ENCODE measurements at places on chromosomes 2 and 18.

GRCh38 chr2:119823734-119824334 lies 64.1 kb downstream of the PTPN4 start:
- peak; percentile 31 for DNase-seq

DNA sequence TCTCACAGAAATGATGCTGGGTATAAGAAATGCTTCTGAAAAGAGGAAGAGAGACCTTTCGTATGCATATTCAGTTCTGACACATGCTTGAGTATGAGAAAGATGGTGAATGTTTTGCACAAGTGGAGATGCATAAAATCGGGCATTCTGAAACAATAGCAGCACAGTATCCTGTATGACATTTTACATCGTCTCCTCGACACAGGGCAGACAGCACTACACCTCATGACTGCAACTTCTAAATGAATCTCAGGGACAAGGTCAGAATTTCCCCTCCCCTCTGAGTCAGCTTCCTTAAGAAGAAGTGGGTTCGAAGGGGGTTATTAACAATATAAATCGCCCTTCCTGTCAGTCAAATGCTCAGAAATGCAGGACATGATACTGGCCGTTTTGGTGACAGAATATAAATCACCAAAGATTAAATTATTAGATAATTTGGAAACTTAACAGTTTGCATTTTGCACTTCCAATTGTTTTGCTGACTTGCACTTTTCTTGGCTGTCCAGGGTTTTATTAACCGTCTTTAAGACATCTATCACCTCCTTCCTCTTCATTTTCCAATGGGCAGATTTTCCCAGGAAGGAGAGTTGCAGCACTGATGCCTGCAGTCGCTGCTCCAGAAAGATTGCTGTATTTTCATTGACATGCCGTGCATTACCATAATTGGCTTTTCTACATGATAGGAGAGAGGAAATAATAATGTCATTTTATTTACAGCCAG lies 57.2 kb downstream of the TSHZ1 start:
- no peak for DNase-seq

- no peak for DNase-seq
Measured at GRCh38 chr2:25164561-25164960, 3.8 kb downstream of the POMC start.

- no peak for DNase-seq
Measured at GRCh38 chr2:227161947-227162346, 2.1 kb downstream of the COL4A4 start.

DNA sequence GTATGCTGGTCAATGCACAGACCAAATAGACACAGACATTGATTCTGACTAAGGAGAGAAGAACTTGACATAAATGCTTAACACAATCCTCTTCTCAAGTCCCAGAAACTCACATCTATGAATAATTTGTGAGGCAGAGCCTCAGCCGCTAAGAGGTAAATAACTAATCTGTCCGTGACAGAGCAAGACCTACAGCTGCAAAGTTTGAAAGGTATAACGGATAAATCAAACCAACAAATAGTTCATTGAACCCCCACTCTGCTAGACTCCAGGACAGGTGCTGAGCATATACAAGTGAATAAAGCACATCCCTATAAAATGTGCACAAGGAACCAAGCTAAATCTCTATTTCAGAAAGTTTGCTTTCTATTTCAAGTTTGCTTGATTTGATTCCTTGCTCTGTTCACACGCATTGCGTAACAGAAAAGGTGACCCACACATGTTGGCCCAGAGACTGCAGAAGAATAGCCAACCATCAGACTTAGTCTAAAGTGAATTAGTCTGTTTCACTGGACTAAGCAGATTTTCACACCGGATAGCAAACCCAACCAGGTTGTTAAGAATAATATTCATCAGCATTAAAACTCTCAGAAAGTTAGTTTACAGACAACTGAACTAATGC lies 51.7 kb downstream of the NCKAP5 start:
- DNase-seq, result no peak

DNA sequence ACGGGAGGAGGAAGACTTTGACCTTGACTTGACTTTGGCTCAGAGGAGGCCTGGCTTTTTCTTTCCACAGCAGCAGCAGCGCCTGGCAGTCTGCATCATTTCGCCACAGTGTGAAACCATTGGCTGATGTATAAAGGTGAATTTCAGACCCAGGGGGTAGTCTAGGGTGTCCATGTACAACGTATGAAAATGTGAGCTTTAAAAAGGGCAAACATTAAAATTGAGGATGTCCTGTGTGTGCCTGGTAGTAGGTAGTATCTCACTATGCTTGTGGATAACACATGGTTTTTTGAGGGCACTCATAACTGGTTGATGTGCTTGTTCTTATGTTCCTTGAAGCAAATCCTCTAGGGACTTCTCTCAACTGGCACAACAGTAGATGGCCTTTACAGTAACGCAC lies 86.1 kb downstream of the LPIN1 start:
- DNase-seq, result no peak

- no peak for DNase-seq
Measured at GRCh38 chr2:58950795-58951462, 709.8 kb upstream of the FANCL start.

DNA sequence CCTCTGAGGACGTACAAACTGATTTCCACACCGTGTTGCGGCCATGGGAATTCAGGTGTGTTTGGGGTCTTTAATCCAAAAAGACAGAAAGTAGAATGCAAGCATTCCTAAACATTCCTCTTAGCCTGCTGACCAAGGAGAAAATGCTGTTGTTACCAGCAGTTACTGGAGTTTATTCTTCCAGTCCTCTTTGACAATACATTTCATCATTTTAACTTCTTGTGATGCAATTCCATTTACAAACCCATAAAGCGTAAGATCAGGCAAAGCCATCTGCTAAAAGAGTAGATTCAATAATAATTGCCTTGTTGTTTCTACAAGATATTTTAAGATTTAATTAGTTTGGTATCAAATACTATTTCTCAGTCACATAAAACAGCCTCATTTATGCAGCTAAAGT lies 32.7 kb downstream of the SPIRE1 start:
- DNase-seq, result peak; percentile 61

GRCh38 chr18:45249246-45249661 lies 366.0 kb upstream of the SLC14A2 start:
- DNase-seq, result peak; percentile 37

- peak; percentile 16 for DNase-seq
Measured at GRCh38 chr2:224260372-224261020, 141.4 kb downstream of the FAM124B start.

- no peak for DNase-seq
Measured at GRCh38 chr18:75173125-75173432, 35.9 kb downstream of the PTGR3 start.

GRCh38 chr18:5420906-5421305 lies 122.9 kb downstream of the EPB41L3 start:
- no peak for DNase-seq

- no peak for DNase-seq
Measured at GRCh38 chr2:76450024-76450475, 739.3 kb upstream of the GCFC2 start.

DNA sequence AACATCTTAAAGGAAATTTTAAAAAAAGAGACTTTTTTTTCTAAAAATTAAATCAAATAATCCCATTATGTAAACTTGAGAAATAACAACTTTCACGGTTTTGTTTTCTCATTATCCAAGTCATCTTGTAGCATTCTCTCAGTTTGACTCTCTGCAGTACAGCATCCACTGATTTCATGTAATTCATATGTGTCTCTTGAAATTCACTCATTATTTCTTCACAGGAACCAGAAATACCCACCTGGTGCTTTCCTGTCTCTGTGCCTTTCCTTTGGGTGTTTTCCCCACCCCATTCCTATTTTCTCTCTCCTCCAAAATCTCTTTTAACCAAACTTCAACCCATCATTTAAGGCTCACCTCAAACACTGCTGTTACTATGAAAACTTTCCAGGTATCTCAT lies 116.1 kb upstream of the STK17B start:
- no peak for DNase-seq

- peak; percentile 85 for DNase-seq
Measured at GRCh38 chr2:222753251-222753824, 81.9 kb downstream of the MOGAT1 start.

- peak; percentile 57 for DNase-seq
Measured at GRCh38 chr2:176455816-176456291, 186.6 kb downstream of the MTX2 start.

DNA sequence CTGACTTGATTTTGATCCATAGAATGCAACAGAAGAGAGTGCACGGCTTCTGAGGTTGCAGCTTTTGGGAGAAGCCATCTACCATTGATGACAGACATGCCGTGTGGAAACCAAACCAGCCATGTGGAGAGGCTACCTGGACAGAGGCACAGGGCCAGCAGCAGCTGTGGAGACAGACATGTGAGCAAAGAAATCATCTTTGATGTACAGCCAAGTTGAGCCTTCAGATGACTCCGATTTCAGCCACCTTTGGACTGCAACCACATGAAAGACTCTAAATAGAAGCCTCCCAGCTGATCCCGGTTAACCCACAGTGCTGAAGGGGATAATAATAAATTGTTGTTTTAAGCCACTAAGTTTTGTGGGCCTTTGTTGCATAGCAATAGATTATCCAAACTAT lies 54.2 kb downstream of the TSN start:
- no peak for DNase-seq

GRCh38 chr2:6186332-6187151 lies 494.4 kb downstream of the SOX11 start:
- no peak for DNase-seq

DNA sequence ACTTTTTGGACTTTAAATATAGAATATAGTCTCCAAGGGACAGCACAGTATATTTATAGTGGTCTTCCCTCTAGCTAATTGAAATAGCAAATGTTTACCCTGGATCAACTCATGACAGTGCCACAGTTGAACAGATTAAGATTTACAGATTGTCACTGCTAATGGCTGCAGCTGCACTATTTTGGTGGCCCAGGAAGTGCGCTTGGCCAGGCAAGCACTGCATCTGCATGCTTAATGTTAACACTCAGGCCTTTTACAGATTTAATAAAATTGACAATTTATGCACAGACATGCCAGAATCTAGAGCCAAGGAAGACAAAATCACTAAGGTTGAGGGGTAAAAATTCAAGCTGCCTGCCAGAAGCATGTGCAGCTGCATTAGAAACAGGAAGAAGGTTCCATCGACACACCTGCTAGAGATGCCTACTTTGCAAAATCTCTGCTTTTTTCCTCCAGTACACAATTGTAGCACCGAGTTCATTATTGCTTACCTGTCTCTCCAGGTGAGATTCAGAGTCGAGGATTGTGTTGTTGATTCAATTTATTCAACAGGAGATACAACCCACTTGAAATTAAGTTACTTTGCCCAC lies 1042.3 kb upstream of the NRXN1 start:
- DNase-seq, result no peak

GRCh38 chr18:48673853-48674721 lies 135.3 kb downstream of the CTIF start:
- DNase-seq, result no peak

DNA sequence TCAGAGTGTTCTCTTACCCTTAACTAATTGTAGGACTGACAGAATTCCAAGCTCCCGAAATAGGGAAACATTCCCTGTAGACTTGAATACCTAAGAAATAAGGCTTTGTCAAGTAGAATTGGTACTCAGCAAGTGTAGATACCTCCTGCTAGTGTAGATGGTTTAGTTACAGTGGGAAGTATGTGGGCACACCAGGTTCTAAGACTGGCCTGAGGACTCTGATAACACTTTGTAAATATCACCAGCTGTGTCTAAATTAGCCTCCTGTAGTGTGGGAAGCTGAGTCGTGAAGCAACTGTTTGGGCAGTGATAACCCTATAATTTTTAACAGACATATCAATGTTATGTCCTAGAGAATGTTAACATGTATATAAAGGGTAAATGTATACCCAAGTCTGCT lies 304.5 kb downstream of the SLC8A1 start:
- no peak for DNase-seq

GRCh38 chr18:4068552-4069158 lies 386.5 kb downstream of the DLGAP1 start:
- peak; percentile 17 for DNase-seq

GRCh38 chr2:26904839-26905238 lies 56.9 kb downstream of the DPYSL5 start:
- DNase-seq, result no peak

GRCh38 chr18:79871481-79872091 lies 73.8 kb downstream of the KCNG2 start:
- no peak for DNase-seq
